Activated CD4-positive, alpha-beta T cell treated with anti-CD3 and anti-CD28 coated beads, Interleukin-2, amount 50 U/mL, for 24 hours (primary cell): ENCODE measurements at places on chromosomes 2 and 18.

DNA sequence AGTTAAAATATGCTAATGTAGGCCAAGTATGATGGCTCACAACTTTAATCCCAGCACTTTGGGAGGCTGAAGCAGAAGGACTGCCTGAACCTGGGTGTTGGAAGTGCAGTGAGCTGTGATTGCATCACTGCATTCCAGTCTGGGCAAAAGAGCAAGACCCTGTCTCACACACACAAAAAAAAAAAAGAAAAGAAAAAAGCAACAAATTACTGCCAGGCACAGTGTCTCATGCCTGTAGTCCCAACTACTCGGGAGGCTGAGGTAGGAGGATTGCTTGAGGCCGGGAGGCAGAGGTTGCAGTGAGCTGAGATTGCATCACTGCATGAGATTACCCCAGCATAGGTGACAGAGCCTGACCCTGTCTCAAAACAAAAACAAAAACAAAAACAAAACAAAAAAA lies 110.6 kb downstream of the PRELID3A start:
- no peak for DNase-seq

- no peak for DNase-seq
Measured at GRCh38 chr2:109450574-109451273, 163.0 kb downstream of the SEPTIN10 start.

DNA sequence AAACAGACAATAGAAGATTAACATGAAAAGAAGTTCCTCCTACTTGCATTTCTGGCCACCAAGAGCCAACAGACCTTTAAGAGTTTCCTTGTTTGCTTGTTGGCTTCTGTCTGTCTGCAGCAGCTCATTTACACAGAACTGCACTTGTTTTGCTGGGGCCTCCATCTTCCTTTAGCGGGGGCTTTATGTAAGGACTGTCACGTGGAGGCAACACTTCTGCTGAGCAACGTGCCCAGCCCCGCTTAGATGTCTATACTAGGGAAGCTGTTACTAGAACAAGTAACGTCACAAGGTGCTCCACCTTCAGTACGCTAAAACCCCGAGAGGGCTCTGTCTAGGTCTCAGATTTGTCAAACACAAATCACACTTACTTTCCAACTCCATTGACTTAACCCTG lies 104.3 kb upstream of the PXDN start:
- DNase-seq: no peak

GRCh38 chr2:237264480-237265219 lies 149.3 kb downstream of the COL6A3 start:
- DNase-seq: no peak

DNA sequence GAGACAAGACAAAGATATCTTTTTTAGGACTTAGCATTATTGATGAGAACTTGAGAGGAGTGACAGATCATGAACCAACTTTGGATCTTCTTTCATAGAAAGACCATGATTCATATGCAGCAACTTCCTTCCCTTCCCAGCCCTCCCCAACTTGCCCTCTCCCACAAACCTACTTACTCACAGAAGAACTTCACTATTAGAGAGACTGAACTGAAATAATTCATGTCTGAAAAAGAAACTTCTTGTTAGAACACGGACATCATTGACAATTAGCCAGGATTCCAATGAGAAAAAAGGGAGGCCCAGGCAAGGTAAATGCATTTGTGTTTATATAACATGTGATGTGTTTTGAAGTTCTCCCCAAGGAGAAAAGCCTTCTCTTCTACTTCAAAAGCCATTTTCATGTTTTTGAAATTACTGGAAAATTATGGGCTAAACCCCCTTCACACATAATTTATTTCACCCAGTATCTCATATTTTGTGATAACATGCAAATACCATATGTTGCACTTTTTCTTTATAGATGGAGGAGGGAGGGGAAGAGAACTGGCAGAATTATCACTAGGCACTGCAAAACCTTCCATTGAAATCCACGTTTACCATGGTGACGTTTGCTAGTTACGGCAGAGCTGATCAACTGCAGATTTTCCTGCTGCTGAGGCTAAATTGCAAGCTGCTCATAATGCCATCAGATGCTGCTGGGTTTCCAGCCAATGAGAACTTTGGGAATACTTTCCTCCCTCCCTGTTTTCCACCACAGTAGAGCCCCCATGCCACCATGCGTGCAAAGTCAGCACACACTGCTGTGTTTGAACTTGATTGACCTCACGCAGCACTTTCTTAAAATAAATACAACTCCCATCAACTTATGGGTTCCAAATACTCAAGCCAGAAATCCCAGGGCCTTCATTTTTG lies 294.7 kb downstream of the MEIS1 start:
- no peak for DNase-seq

GRCh38 chr2:227870710-227871374 lies 589 bp upstream of the DAW1 start:
- DNase-seq: no peak

DNA sequence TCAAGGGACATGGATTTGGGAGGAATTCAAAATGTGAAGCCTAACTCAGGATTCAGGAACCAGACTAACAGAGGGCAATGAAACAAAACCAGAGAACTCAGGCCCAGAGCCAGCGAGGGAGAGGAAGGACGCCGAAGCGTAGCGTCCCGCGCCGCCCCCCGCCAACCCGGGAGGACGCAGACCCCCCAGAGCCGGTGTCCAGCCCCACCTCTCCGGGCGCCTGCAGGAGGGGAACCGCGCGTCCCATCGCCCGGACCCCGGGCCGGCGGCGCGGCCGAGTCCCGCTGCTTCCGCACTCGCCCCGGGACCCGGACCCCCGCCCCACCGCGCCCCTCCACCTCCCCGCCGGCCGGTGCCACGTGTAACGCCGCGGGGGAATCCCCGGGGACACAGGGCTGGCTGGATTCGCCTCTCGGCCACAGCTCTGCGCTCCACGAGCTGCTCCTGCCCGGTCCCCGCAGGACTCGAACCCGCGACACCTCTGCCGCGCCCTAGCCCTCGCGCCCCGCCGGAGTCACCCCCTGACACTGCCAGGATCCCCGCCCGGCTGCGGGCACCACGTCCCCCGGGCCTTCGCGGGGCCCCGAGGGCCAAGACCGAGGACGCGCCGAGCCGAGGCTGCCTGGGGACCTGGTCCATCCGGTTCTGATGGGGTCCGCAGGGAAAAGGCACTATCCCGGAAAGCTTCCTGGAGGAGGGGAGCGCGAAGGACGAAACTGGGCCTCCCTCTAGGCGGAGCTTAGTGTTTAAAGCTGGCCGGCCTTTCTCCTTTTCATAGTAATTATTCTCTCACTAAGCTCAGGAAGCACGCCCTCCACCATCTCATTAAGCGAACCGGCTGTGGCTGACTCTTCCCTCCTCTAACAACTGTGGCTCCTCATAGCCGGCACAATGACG lies 40.4 kb upstream of the FAM124B start:
- no peak for DNase-seq

DNA sequence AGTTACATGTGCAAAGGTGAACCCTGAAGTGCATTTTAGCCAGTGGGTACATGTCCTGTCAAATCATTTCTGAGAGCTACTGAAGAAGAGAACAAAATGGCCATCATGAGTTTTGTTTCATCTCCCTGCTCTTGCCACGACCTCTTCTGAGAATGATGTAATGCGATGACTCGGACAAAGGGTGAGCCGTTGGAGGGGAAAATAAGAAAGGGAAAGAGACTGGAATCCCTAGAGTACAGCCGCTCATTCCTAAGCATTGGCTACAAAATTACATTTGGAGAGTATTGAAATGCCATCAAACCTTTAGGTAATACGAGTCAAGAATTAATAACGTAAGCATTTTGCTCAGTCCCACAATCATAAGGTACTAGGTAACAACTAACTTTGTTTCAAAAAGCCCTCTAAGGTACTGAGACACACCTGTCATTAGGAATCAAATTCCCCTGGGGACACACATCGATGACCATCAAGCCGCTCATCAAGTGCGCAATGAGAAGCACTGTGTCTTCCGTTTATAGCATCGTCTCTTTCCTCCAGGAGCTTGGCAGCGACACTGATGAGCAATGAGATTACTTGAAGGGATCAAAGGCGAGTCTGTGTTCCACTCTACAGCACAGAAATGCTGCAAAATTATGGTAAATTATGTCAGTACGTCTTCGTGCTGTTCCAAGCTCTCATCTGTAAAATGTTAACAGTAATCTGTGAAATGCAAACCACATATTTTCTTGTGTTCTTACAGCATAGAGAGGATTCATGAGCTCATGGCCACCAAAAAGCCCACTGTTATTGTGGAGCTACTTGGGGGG lies 97.3 kb upstream of the PIEZO2 start:
- DNase-seq: no peak

DNA sequence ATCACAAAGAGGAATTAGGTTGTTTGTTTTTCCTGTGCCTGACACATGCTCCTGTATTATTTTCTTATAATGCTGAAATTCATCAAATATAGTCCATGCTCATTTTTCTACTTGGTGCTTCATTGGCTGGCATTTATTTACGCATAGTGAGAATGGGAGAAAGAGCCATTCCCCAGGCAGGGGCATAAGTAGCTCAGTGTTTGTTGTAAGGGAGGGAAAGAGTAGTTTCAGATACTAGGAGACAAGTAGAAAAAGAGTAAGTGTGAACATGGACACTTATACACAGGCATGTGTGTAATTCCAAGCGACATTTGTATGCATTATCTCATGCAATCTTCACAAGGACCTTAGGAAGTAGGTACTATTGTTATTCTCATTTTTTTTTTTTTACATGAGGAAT lies 111.9 kb upstream of the UGP2 start:
- no peak for DNase-seq

DNA sequence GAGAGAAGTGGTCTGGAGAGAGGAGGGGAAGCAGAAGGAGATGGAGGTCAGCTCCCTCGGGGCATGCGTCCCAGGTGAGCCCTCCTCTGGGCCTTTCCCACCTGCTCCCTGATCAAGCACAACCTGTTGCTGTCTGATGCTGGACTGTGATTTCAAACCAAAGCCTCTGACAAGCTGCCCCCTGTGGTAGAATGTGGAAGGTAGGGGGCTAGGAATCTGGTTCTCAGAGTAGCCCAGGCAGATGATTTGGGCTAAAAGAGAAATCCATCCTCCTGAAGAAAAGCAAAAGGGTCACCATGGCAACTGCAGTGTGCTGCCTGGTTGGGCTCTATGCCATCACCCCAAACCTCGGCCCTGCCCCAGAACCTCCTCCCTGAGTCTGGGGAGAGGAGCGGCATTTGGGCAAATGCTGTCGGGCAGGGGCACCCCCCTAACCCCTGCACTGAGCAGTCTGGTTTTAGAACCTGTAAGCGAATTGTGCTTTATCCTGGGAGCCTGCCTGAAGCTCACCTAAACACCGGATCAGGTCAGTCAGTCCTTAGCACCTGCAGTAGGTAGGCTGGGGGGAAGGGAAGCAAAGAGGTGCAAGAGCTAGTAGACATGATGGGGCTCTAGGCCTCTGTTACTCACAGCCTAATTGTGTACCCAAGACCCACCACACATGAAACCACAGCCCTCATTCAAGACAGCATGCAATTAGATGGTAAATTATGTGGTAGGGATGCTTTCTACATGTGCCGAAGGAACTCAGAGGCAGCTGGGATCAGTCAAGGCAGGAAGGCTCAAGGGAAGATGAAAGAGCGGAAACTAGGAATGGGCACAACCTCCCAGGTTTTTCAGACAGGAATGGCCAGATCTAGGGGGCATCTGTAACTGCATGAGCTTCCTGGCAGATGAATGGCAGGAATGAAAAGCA lies 83.5 kb downstream of the DNMT3A start:
- no peak for DNase-seq

DNA sequence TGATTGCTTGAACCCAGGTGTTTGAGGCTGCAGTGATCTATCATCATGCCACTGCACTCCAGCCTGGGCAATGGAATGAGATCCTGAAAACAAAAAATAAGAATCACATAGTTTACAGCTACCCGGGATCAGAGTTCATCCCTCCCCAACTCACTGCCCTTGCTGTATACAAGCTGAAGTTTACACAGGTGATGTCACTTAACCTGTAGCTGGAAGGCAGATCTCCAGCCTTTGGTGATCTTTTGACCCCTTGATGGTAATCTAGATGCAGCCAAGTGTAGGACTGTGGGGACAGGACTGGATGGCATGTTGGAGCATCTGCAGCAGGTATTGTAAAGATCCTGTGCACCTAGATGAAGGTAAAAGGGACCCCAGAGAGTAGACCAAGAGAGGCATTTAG lies 66.7 kb upstream of the SLC14A2 start:
- DNase-seq: no peak

GRCh38 chr2:2117923-2118322 lies 213.2 kb downstream of the MYT1L start:
- DNase-seq: no peak

DNA sequence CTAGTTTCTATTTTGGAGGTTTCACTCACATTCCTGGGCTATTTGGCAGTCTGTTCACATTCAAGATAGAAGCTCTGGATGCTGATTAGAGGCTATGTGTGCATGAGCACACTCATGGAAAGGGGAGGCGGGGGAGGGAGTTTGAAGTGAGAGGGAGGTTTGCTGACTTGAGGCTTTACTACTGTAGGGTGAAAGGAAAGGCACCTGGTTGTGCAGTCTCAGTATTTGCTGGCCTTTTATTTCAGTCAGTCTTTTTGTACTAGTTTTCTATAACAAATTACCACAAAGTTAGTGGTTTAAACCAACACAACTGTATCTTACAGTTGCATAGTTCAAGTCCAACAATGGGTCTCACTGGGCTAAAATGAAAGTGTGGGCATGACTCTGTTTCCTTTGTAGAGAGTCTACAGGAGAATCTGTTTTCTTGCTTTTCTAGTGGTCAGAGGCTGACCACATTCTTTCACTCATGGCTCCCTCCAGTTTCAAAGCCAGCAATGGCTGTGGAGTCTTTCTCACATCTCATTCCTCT lies 47.7 kb upstream of the NR4A2 start:
- DNase-seq: no peak

DNA sequence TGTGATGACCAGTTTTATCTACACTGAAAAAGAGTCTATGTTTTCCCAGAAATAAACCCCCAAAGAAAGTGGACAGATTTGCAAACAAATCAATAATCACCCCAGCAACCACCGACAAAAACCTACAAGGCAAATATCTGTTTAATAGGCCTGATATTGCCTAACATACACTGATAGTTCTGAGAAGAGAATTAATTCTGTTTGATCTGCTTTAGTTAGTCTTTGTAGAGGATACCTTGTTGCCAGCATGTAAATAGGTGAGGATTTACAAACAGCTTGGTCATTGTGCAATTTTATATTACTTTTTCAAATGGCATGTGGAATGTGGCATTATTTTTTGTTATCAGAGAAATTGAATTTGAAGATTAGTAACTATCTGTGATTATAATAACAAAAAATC lies 86.5 kb downstream of the DCC start:
- no peak for DNase-seq

GRCh38 chr2:27792759-27793158 lies 21.2 kb downstream of the MRPL33 start:
- DNase-seq: no peak

GRCh38 chr2:48398285-48399002 lies 131.5 kb upstream of the STON1 start:
- DNase-seq: no peak

GRCh38 chr18:79400591-79401381 lies 5.1 kb downstream of the NFATC1 start:
- DNase-seq: no peak

- DNase-seq: no peak
Measured at GRCh38 chr2:215019085-215019484, 119.3 kb downstream of the ABCA12 start.

DNA sequence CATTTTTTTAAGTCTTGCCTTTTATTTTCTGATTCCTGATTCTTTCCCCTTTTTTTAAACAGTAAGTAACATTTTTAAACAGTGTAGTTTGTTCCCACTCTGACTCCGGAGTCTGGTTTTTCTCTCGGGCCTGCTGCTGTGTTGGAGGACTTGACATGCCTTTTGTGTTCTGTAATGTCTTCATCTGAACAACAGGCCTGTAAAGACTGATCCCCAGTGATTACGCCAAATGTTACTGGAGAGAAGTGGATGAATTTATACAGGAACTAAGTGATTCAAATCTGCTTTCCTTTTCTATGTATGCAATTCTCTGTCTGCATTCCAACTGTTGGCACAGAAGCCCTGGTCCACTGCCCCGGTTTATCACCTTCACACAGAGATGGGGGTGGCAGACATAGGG lies 54.3 kb upstream of the RMDN2 start:
- no peak for DNase-seq
